ENCODE measurements at places on chromosomes 3 and 15.

- DNase-seq: no peak
These were observed 27.9 kb downstream of the AADAC start for GRCh38 chr3:151841801-151842200.

GRCh38 chr3:55481744-55482495 lies 5.2 kb downstream of the WNT5A start:
- no peak for DNase-seq

DNA sequence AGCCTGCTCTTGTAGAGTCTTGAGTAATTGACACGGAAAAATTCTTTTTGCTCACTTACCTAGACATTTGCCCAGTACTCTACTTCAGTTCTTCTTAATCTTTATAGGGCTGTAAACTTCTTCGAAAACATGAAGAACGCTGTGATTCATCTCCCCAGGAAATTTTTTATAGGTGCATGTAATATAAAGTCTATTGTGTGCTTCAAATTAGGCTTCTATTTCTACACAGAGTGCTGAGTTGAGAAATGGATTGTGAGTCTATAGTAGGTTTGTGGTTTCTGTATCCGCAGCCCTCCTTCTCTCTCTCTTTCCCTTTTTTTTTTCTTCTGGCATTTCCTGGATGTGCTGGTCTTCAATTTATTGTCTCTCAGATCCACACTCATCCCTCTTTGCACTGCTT lies 183.3 kb upstream of the DCBLD2 start:
- no peak for DNase-seq

DNA sequence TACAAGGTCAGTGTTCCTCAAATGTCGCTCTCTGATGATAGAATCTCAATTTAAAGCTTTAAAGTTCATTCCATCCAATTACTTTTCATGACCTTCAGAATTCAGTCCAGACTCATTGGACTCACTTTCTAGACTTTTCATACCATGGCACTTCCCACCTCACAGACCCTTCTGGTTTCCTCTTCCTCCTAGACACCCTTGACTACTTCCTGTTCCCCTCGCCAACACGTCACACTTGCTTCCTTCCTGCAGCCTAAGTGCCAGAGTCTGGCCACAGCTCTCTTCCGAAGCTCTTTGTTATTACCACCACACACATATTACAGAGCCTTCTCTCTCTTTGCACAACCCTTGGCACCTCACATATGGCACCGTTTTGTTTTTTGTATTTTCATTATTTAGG lies 59.1 kb upstream of the UMPS start:
- DNase-seq: no peak

GRCh38 chr3:120067083-120067482 lies 27.2 kb downstream of the GSK3B start:
- DNase-seq: no peak

DNA sequence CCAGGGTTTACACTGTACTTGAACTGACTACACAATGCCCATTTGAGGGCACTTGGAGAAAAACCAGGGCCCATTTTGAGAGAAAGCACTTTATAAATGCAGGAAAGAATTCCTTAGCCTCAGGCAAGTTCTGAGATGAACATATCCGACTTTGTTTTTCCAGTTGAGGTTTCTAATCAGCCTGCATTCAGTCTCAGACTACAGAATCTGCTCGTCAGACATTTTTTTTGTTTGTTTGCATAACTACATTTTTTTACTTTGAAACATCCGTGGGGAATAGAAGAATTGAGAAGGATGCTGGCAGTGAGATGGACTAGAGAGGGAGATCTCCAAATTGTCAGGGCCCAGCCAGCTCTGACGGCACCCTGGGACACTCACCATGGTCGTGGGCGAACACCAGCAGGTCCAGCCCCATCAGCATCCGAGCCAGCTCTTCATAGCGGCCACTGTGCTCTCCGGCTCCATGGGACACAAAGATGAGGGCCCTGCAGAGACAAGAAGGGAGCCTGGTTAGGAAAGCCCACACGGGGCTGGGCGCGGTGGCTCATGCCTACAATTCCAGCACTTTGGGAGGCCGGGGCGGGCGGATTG lies 40.8 kb downstream of the MGLL start:
- no peak for DNase-seq

GRCh38 chr3:120417272-120417911 lies 33.4 kb downstream of the FSTL1 start:
- peak; percentile 98 for DNase-seq

DNA sequence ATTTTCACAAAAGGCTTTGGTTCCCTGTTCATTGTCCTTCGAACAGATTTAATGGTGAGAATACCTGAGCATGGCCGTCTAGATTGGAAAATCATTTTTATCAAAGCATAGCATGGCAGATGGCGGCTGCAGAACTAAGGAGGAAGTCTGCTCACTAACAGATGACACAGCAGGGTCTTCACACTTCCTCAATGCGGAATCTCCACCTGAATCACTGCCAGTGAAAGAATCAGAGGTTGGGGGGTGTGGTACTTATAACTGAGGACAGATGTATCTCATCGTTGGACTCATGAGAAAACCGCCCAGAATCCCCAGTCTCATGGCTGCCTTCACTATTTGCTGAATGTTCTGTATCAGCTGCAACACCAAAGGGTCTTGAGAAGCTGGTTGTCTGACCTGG lies 31.6 kb upstream of the PYGO1 start:
- DNase-seq: no peak

GRCh38 chr15:51266656-51267050 lies 71.7 kb downstream of the CYP19A1 start:
- DNase-seq: no peak

GRCh38 chr3:160684368-160684740 lies 7.4 kb downstream of the ARL14 start:
- DNase-seq: no peak

DNA sequence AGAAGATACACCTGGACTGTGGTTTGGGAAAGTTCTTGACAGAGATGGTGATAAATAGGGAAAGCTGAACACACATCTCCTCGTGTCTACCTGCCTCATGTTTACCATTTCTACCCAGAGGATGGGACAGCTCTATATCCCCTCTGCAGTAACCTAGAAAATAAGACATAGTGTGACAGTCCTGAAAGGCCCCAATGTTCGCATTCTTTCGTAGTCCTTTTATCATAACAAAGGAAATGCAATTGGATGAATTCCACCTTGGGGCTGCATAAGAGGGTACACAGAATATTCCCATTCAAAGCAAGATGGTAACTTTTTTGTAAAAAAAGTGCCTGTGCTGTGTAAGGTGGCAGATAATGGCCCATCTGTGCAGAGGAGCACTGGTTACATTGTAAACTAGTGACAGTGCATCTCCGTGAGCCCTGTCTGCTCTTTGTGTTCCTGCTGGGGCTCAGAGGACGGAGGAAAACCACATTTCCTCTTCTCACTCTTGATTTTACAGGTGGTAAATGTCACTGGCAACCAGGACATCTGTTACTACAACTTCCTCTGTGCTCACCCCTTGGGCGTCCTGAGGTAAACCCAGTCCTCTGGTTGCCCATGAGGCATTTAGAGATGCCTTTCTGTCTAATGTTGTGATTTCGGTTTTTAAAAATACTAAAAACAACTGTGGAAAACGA lies 74.3 kb downstream of the SIDT1 start:
- DNase-seq: no peak

DNA sequence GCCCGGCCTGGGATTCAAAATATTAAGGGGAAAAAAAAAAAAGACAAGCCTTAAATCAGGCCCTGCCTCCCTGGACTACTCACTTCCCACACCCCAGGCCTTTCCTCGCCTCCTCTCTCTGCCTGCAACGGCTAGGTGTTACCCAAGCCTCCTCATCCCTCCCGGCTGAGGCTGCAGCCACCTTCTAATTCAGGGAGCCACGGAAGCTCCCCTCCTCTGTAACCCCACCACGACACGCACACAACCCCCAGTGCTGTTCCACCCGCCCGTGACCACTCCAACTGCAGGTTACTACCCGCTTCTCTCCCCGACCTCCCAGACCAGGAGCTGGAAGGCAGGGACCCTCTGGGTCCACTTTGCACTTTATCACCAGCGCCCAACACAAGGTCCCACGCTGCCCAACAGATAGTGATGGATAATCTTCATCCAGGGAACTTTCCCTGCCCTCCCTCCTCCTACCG lies 936 bp downstream of the KIF7 start:
- DNase-seq: no peak

DNA sequence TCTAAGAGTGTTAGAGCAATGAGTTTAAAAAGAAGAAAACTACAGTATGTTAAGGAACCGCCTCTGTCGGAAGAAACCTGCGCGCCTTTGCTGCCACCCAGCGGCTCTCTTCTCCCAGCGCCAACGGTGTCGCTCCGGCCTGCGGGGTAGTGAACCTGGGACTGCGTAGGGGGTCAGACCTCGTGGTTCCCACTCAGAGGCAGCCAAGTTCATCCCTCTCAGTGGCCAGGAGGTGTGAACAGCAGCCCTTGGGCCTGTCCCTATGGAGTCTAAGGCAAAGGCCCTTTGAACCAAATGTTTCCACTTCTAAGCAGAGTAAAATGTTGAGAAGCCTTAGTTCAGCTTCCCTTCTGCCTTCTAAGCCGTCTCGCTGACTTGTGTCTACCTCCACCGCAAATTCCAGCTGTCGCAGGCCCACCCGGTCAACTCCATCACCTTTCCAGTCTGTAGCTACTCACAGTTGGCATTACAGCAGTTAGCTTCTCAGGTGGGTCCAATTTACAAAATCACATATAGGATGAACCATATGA lies 980 bp upstream of the RAB27A start:
- DNase-seq: peak; percentile 87

GRCh38 chr3:65478551-65479500 lies 559.9 kb downstream of the MAGI1 start:
- no peak for DNase-seq

DNA sequence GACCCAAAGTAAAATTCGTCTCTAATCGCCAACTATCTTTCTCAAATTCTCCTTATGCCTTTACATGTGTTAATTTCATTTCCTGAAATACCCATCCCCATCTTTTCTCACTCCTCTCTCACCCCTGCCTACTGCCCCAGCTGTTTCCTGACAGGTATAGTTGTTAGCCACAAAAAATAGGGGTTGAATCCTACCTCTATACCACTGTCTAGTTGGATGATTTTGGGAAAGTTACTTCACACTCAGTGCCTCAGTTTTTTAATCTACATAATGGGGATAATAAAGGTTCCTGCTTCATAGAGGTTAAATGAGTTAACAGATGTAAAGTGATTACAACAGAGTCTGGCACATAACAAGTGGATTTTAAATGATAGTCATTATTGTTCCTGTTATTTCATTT lies 189.7 kb downstream of the TNIK start:
- no peak for DNase-seq

DNA sequence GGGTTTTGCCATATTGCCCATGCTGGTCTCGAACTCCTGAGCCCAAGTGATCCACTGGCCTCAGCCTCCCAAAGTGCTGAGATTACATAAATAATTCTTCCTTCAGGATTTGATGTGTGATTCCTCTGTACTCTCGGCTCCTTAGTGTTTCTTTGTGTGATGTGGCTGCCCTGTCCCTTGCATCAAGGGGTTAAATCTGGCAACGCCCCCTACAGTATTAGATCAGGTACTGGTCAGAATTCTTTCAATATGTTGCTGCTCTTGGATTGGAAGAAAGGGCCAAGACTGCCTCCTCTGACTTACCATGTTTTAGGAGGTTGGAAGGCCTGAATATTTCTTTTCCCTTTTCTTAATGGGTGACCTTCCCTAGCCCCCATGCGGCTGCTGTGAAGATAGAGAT lies 390.6 kb upstream of the WNT5A start:
- no peak for DNase-seq

GRCh38 chr3:13518516-13518953 lies 30.4 kb upstream of the FBLN2 start:
- no peak for DNase-seq

DNA sequence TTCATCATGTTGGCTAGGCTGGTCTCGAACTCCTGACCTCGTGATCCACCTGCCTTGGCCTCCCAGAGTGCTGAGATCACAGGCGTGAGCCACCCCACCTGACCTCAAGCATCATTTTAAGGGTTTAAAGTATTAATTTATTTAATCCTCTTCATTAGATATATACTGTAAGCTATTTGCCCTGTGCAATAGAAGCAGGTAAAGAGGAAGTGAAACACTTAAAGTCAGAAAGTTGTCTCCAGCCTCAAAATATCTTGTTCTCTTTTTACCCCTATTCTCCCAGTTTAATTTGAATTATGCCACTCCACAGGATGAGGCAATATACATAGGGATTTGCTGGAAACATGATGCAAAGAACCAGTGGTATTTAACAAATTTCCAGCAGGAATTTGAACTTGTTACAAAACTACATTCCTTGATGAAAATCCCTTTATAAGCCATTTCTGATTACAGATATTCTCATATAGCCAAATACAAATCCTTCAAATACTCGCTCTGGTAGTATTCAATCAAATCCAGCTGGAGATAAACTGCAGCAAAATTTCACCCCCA lies 2.0 kb downstream of the NDUFB5 start:
- DNase-seq: no peak

- no peak for DNase-seq
These were observed 41.7 kb upstream of the ADAMTS17 start for GRCh38 chr15:100383302-100384107.

DNA sequence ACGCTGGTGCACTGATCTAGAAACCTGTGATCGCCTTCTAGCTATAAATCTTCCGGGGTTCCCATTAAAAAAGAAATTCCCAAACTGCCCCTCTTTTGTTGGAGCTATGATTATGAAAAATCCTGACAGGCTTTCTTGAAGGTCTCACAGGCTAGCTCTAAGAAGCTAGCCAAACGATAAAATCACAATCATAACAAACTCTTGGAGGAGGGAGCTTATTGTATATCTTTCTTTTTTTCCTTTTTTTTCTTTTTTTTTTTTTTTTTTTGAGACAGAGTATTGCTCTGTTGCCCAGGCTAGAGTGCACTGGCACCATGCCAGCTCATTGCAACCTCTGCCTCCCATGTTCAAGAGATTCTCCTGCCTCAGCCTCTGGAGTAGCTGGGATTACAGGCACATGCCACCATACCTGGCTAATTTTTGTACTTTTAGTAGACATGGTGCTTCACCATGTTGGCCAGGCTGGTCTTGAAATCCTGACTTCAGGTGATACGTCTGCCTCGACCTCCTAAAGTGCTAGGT lies 72.0 kb downstream of the MYO1E start:
- no peak for DNase-seq
